GM12892 (cell line): ENCODE measurements at places on chromosomes 4 and X.

DNA sequence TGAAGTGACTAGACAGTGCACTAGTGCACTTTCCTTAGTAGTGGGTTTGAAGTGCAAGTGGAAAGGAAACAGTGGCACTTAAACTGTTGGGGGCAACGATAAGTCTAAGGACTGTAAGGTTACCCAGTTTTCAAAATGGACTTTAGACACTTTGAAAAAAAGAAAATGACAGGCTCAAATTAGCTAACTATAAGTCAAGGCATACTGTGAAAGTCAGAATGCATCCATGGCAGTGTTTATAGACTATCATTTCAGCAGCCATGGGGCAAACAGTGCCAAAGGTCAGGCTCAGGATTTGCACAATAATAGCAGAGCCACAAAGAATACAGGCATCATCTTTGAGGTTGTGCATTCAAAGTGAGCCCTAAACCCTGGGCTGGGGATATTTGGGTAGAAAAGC lies 104.4 kb downstream of the CXCL13 start:
- no peak for DNase-seq

DNA sequence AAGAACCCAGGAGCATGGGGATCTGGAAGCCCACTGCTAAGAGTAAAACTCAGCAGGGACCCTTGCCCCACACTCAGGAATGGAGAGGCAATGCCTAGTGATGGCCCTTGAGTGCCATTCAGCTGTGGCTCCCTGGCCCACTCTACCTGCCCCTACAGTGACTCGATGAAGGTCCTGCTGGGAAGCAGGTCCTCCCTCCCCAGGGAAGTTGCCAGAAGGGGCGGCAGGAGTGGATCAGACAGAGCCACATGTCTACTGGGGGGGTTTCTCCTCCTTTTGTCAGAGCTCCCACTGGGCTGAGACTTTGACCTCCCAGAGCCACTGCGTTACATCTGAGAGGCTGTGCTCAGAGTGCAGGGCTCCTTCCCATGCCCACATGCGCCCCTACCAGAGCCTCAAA lies 1.2 kb downstream of the SLC10A3 start:
- no peak for DNase-seq

DNA sequence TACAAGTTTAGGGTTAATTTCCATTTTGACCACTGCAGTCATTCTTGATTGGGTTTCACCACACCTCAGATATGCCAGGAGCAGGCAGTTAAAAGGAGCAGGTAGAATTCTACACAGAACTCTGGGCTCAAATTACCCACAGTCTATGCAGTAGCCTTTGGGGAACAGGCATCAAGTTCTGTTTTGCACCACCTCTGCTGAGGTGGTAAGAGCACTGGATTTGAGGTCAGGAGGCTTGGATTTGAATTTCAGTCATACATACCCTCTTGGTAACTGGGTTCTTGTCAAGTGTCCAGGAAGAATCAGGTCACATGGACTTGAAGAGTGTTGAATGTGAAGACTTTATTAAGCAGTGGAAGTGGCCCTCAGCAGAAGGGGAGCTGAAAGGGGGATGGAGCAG lies 40.4 kb upstream of the PGK1 start:
- DNase-seq: no peak

DNA sequence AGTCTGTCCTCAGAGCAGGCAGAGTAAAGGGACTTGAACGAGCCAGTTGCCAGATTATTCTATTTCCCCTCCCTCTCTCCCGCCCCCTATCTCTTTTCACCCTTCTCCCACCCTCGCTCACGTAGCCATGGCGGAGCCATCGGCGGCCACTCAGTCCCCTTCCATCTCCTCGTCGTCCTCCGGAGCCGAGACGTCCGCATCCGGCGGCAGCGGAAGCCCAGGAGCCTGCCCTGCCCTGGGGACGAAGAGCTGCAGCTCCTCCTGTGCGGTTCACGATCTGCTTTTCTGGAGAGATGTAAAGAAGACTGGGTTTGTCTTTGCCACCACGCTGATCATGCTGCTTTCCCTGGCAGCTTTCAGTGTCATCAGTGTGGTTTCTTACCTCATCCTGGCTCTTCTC lies 106.2 kb upstream of the SMAD1 start:
- no peak for DNase-seq

DNA sequence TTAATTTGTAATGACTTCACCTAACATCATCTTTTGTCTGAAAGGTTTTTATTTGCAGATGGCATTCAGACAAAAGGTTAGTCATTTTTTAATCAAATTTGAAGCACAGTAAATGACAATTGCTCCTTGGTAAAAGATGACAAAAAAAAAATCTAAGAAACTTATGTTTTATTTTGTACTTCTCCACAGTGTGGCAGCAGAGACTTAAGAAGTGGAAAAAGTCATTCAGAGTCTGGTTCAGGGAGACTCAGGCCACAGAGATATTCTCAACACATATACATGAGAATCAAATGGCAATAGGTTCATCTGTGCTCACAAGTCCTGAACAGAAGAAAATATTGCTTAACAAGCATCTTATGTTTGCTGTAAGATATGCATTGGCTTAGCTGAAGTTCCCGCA lies 436.2 kb downstream of the KCNIP4 start:
- DNase-seq: no peak

- no peak for DNase-seq
Measured at GRCh38 chr4:7429601-7430078, 5.1 kb downstream of the PSAPL1 start.

- no peak for DNase-seq
Measured at GRCh38 chrX:139831675-139832456, 101.0 kb downstream of the ATP11C start.

DNA sequence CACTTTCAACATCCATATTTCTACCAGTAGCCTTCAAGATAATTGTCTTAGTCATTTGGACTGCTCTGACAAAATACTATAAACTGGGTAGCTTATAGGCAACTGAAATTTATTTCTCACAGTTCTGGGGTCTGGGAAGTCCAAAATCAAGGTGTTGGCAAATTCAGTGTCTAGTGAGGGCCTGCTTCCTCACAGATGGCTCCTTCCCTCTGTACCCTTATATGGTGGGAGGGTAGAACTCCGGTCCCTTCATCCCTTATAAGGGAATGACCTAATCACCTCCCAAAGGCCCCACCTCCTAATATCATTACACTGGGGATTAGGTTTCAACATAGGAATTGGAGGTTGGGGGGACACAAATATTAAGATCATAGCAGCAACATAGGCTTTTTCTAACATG lies 7.4 kb upstream of the TBC1D25 start:
- DNase-seq: no peak

GRCh38 chrX:111483135-111483534 lies 28.3 kb upstream of the SERTM2 start:
- DNase-seq: no peak

DNA sequence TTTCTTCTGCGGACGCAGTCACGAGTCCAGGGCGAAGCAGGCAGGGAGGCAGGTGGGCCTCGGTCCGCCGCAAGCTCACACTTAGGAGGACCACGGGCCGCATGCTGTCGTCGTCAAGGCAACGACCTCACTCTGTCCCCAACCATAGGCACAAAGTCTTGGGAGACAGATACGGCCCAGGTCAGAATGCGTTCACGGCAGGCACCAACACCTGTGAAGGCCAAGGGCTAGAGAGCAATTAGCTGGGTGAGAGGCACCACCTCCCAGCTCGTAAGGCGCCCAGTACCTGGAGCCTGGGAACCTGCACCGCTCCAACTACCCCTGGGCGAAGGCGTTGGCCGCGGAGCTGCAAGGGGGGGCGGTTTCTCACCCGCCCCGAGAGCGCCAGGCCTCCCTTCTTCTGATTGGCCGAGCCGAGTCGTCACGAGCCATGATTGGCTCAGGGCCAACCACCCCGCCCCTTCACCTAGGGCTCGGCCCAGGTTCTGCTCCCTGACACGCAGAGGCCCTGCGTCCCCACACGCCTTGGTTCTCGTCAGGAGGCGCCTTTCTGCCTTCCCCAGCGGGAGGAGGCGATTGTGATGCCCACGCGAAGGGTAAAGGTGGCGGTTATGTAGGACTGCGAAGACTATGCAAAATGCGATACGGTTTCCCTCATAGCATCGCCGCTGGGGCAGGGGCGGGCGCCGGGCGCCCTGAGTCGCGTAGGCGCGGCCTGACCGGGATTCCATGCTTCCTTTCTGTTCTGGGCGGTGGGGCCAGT lies at the start of gene CDKL2:
TSS of gene CDKL2 (minus strand) at position 355 of the 763 bp plus-strand sequence. CDS start 4,540 bp downstream, outside the sequence.
- DNase-seq: peak; percentile 85

DNA sequence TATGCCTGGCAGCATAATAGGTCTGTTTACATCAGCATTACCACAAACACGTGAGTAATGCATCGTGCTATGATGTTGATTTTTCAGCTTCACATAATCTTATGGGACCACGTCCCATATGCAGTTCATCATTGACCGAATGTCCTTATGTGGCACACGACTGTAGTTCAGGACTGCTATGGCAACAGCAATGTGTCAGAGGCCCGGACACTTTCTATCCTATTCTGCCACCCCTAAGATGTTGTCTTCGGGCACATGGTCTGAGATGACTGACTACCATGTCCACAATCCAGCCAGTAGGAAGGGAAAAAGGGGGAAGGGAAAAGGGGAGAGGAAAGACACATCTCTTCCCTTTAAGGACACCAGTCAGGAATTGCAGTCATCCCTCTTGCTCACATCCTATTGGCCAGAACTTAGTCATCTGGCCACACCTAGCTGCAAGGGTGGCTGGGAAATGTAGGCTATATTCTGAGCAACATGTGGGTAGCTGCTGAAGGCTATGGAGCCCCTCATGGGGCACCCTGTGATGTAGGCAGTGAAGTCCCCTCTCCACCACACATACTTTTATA lies 196.0 kb upstream of the RBPJ start:
- no peak for DNase-seq

GRCh38 chrX:110051559-110051958 lies 48.6 kb downstream of the TMEM164 start:
- no peak for DNase-seq

DNA sequence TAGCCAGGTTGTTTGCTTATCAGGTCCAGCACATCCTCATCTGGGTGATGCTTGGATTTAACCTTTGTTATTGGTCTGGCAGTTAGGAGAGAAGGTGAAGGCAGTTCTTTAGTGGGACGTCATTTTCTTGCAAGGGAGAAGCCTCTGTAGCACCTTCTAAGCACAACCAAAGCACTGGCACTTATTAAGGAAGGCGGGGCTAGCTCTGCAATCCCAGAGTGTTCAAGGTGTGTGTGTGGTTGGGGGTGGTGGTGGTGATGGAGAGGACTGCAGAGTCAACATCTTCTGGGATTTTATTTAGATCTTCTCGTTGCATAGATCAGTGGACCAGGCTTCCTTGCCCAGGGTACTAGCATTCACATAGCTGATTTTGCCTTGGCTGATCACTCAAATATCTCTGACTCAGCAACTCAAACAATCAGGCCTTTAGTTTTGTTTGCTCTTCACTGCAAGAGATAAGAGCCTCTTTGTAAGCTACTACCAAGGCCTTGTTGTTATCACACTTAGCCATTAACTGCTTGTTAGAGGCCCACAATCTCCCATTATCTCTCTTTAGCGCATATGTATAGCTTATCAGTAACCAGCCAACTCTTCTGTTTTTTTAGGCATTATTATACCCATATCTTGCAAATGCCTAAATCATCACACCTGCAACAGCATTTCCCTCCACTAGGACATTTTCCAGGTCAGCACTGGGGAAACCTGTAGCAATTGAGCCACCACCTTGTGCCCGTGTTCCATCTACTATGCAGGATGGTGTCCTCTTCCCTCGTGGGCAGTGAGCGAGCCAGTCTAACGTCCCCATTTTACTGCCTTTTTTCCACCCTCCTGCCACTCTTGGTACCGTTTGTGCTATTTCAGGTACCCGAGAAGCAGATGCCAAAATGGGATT lies 36.5 kb upstream of the LINC00632 start:
- DNase-seq: no peak

- DNase-seq: no peak
Measured at GRCh38 chrX:78326401-78326800, 1.0 kb downstream of the CYSLTR1 start.

DNA sequence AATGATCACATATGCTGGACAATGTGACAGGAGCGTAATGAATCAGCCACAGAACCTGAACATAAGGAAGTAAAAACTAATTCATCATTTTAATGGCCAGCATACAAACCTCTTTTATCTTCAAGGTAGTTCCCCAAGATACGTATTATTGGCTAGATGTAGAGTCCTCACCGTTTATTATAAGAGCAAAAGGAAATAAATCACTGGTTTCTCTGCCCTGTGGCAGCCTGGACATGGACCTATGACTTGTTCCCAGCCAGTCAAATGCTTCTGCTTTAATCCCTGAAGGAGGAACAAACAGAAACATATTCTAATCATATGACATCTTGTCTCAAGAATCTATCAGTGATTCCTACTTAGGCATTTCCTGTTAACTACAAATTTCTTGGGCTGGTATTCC lies 86.8 kb upstream of the FAM241A start:
- DNase-seq: no peak

GRCh38 chr4:174764105-174764729 lies 64.8 kb downstream of the GLRA3 start:
- no peak for DNase-seq

GRCh38 chr4:181702864-181703495 lies 540.2 kb upstream of the TENM3 start:
- DNase-seq: no peak

DNA sequence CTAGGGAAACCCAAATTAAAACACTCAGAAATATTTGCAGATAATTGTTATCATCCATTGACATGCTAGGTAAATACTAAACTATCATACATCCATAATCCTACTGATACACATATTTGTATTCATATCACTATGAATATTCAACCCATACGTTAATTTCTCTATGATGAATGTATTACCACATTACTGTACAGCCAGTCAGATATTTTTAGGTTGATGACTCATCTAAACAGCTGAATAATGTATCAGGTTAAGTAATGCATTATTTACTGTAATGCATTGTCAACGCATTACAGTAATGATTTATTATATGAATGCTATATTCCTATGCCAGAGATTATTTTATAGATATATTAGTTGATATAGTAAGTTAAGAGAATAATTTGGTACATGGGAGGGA lies 37.1 kb downstream of the VEGFC start:
- no peak for DNase-seq

- no peak for DNase-seq
Measured at GRCh38 chr4:168604496-168605373, 107.9 kb downstream of the PALLD start.

- no peak for DNase-seq
Measured at GRCh38 chrX:97021680-97022079, 138.0 kb downstream of the RPA4 start.

DNA sequence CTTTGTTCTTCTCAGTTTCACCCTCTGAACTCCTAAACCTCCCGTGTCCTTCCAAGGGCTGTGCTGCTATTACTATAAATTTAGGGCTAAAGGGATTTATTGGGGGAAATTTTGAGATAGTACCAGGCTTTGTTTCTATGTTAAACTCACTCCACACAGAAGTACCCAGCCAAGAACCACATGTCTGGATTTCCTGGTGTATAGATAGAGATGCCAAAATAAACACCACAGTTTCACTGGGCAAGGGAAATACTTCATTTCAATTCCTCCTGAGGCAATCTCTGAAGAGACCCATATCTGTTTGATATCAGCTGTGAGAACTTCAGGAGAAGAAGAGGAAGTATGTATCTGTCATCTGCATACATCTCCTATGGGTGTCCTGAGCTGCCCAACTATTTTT lies 21.7 kb upstream of the CLNK start:
- no peak for DNase-seq

GRCh38 chr4:89586318-89586717 lies 250.6 kb downstream of the SNCA start:
- no peak for DNase-seq

- DNase-seq: no peak
Measured at GRCh38 chr4:35500812-35501211, 743.5 kb downstream of the ARAP2 start.
